CD4-positive, alpha-beta T cell treated with Interferon gamma for 1 hour (primary cell): ENCODE measurements at places on chromosomes 6 and 20.

DNA sequence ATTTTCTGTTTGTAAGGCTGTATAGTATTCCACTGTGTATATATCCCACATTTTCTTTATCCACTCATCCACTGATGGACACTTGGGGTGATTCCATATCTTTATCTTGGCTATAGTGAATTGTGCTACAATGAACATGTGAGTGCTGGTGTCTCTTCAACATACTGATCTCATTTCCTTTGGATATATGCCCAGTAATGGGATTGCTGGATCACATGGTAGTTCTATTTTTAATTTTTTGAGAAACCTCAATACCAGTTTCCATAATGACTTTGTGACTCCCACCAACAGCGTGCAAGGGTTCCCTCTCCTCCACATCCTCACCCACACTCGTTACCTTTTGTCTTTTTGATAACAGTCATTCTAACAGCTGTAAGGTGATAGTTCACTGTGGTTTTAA is 166.0 kb downstream of the ARHGAP18 start:
- no peak for DNase-seq

GRCh38 chr6:154893917-154894316 is 101.2 kb upstream of the TIAM2 start:
- no peak for DNase-seq

DNA sequence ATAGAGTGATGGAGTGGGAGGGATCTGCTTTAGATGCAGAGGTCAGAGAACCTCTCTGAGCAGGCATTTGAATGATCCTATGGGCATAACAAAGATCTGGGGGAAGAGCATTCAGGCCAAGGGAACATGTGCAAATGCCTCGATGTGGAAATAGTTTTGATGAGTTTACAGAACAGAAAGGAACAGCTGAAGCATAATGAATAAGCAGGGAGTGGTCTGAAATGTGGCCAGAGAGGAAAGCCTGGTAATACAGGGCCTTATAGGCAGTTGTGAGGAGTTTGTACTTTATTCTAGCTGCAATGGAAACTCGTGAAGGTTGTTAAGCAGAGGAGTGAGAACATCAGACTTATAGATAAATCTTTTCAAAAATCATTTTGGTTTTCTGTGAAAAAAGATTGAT is 33.0 kb upstream of the ME1 start:
- DNase-seq: no peak

DNA sequence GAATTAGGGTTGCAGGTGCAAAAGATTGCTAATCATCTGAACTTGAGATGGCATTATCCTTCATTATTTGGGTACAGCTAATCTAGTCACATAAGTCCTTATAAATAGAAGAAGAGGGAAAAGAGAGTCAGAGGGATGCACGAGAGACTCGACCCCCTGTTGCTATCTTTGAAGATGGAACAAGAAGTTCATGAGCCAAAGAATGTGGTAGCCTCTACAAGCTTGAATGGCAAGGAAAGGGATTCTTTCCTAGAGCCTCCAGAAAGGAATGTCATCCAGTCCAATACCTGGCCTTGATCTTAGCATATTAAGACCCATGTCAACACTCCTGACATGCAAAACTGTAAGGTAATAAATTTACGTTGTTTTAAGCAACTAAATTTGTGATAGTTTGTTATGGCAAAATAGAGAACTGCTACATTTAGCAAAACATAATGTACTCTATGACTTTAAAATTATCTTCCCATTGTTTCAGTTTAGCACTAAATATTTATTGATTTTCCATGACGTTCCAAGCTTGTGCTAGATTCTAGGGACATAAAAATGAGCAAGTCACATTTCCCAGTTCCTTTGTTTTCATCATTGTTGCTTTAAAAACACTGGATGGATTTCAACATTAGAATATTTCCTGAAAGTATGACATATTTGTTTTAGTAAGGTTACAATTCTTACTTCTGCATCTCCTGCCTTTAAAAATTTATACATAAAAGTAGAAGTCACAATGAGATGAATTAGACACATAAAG is 12.7 kb downstream of the MANEA start:
- DNase-seq: no peak

- no peak for DNase-seq
Observed at GRCh38 chr6:70657706-70658105, 10.0 kb upstream of the SMAP1 start.

GRCh38 chr6:43435682-43436437 is 8.5 kb downstream of the ABCC10 start:
- DNase-seq: no peak

- DNase-seq: no peak
Observed at GRCh38 chr6:149855741-149856140, 8.4 kb downstream of the LRP11 start.
